ENCODE measurements at places on chromosomes 13 and 19.

- no peak for DNase-seq
Observed at GRCh38 chr19:18396471-18397241, 766 bp downstream of the LRRC25 start.

- no peak for DNase-seq
Observed at GRCh38 chr13:94481941-94482340, 2.5 kb upstream of the DCT start.

- no peak for DNase-seq
Observed at GRCh38 chr13:59747529-59747928, 416.2 kb downstream of the DIAPH3 start.

DNA sequence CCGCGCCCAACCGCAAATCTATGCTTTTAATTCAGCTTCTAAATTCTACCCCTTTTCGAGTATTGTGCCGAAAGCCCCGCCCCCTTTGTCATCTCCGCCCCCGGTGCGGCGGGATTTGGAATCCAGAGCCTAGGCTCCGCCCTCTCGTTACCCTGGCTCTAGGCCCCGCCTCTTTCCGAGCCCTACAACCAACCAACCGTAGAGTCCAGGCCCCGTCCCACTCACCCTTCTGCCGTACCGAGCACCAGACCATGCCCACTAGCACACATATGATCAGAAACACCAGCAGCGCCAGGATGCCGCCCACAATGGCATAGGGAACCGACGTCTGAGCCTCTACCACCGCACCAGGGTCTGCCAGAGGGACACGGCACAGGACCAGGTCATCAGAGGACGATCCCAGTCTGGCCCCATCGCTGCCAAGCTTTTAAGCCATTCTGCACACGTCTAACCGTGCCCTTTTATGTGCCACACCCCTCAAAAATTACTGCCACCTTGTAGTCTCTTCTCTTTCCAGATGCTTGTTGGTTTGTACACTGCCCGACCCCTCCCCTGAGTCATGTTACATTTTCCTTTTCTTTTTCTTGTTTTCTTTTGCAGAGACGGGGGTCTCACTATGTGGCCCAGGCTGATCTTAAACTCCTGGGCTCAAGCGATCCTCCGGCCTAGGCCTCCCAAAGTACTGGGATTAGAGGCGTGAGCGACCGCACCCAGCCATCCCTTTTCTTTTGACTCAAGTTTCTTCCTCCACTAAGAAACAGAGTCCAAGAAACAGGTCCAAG is 4.7 kb upstream of the ZNF428 start:
- no peak for DNase-seq

GRCh38 chr13:44159633-44160279 is 213.9 kb upstream of the SERP2 start:
- DNase-seq, result no peak

GRCh38 chr19:11995174-11995573 is 30.3 kb downstream of the ZNF763 start:
- DNase-seq, result no peak

DNA sequence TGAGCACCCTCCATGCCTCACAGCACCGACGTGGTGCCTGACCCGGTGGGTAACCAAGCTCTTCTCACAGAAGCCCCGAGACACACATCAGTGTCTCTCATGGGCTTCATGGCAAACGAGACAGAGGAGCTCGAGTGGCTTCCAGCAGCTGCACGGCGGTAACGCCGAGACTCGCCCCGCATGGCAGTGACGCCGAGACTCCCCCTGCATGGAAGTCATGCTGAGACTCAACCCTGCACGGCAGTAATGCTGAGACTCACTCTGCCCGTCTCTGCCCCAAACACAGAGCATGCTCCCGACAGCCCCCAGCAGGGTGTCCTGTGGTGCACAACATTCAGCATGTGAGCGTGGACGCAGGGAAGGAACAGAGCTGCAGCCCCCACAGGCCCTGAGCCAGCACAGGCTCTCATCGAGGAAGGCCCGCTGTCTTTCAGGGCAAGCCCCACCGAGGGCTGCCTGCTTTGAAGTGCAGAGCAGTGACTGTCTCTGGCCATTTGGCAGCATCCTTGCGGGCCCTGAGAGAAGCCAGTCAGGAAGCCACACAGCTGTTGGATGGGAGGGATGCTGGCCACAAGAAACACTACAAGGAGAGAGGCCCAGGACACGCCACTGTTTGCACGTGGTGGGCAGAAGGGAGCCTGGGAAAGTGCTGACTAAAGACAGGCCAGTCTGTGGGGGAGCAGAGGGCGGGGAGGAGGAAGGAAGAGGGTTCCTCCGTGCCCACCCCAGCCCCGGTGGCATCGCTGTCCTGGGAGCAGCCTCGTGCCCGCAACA is 9.5 kb downstream of the GAS6 start:
- DNase-seq, result peak; percentile 39

DNA sequence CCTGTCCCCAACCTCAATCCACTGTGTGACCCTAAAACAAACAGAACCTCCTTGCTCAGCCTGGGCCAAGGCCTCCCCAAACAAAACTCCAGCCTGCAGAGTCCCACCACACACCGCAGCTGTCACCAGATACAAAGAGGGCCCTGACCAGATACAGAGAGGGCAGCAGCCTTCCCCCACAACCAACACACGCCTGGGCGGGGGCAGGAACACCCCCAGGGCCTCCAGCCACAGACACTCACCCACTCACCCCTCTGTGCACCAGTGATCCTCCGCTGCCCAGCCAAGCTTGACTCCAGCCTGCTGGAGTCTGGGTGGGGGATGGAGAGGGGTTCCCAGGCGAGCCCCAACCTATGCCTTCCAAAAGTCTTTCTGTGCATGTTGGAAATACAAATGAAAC is 5.9 kb upstream of the CIRBP start:
- DNase-seq, result no peak

GRCh38 chr19:45717983-45718650 is 12.6 kb downstream of the FBXO46 start:
- DNase-seq, result no peak

DNA sequence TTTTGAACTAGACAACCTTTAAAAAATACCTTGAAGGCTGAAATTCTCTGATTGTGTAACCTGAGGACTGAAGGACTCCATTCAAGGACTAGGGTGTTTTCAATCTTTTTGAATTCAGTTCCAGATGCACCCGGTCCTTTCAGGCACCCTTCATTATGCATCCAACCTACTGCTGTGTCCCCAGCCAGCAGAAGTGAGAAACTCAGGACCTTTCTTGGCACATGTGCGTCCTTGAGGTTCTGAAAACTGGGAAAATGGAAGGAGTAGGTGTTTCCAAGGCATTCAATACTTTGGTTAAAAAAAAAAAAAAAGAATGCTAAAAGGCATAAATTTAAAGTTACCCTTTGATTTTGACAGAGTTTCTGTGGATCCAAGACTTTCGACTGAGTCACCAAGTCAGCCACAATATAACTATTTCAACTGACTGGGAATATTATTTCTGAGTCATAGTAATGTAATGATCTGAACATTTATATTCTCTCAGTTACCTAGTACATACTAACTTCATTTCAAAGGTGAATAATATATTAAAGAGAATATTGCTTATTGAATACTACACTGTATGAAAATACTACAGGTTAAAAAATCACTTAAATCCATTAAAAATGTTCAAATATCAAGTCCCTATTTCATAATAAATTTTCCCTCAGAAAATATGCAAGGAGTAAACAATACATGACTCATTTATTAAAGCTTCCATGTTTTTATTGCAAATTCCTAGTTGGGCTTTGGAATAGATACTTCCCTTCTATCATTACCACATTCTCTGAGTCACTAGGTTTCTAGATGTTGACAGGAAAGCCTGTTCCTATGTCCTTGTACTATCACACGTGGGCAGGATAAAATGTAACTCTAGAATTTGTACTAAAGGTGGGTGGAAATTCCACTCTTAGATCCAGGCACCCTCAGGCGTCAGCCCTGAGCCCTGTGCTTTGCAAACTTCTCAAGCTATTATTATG is 2.4 kb upstream of the ITGBL1 start:
- DNase-seq, result no peak

DNA sequence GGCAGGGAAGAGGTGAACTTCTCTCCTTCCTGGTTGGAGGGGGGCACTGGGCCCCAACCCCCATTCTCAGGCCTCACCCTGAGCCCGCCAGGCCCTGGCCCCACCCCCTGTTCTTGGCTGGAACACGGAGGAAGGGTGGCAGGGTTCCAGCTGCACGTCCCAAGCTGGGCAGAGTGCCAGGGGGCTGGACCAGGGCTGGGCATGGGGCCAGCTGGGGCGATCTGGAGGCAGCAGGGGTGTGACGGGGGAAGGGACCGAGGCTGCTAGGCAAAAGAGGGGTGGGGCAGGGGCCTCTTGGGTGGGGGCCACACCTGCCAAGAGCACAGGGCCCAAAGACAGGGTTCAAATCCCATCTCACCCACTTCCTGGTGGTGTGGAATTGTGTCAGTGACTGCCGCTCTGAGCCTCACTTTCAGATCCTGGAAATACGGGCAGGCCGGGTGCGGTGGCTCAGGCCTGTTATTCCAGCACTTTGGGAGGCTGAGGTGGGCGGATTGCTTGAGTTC is 2.2 kb downstream of the HIF3A start:
- DNase-seq, result peak; percentile 98

- DNase-seq, result no peak
Observed at GRCh38 chr19:461721-462551, 1.1 kb upstream of the SHC2 start.

GRCh38 chr19:10334588-10335351 is 1.4 kb upstream of the RAVER1 start:
- DNase-seq, result peak; percentile 97

DNA sequence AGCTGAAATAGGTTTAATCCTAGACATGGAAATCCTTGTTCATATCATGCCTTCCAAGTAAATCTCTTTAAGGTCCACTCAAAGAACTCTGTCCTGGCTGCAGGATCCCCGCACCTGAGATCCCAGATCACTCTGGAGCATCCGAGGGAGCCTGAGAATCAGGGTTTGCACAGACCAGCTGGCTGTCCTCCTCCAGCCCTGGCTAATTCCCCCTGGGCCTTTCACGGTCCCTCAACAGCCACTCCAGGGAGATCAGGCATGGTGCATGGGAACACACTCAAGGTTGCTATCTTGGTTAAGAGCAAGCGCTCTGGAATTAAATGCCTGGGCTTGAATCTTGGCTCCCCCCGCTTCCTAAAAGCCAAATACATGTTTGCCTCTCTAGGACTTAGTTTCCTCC is 130.8 kb downstream of the IRS2 start:
- no peak for DNase-seq

GRCh38 chr13:37127691-37128241 is 22.3 kb upstream of the CSNK1A1L start:
- DNase-seq, result peak; percentile 27

GRCh38 chr13:95588721-95589120 is 36.2 kb downstream of the CLDN10 start:
- no peak for DNase-seq

DNA sequence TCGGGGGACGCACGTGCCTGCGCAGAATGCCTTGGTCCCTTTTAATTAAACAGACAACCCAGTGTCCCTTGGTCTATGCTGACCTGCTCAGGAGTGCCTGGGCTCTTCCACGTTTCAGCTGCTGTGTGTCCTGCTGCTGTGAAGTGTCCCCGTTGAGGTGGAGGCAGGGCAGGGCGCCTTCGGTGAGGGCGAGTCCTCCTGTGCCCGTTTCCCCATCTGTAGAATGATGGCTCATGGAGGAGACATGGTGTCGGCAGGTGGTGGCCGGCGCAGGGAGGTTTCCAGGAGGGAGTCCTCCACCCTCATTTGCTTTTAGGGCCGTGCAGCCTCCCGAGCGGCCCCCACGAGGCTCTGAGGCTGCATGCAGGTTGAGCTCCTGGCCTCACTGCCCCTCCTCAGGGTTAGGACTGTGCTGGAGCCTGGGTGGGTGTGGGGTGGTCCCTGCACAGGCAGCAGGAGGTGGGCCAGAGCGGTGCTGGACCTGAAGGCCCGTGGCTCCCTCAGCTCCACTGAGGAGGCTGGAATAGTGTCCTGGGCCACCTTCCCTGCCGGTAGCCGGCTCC is 8.8 kb downstream of the STK11 start:
- no peak for DNase-seq

- no peak for DNase-seq
Observed at GRCh38 chr19:41299046-41299754, 10.8 kb upstream of the CCDC97 start.

GRCh38 chr19:45553464-45553863 is 31.1 kb downstream of the OPA3 start:
- no peak for DNase-seq

DNA sequence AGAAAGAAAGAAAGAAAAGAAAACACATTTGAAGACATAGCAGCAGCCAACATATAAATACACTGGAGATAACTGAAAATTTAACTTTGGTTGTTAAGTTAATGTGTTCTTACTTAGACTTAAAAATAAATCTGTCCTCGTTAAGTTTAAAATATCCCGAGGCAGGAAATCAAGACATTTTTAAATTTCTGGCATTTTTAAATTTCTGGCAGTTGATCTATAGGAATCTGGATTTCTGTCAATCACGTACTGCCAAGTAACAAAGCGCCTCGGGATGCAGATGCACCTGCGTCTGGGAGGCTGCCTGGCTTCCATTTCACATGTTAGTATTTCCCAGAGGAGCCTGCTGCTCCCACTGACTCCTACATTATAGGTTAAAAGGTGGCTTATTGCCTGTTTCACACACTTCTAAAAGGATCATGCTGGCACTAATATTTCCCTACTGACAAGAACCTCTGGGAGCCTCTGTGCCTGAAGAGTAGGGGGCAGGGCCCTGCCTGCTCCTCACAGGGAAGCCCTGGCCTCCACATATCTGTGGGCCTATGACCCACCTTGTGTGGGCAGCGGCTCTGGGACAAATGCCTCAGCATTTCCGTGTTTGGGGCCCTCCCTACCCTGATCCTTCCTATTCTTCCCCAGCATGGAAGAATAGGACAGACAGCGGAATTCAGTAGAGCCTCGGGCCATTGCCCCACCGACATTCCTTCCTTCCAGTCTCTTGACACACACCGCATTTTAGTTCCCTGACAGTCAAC is 62.8 kb upstream of the ATP12A start:
- DNase-seq, result no peak

GRCh38 chr13:103243495-103243894 is 177.3 kb upstream of the SLC10A2 start:
- DNase-seq, result no peak

- DNase-seq, result no peak
Observed at GRCh38 chr19:32196690-32197420, 148.6 kb upstream of the ZNF507 start.

GRCh38 chr19:1752757-1753728 is at the start of gene ONECUT3:
ONECUT3 (plus strand) TSS chr19:1753506; CDS start chr19:1753663, 157 bp downstream.
- no peak for DNase-seq

DNA sequence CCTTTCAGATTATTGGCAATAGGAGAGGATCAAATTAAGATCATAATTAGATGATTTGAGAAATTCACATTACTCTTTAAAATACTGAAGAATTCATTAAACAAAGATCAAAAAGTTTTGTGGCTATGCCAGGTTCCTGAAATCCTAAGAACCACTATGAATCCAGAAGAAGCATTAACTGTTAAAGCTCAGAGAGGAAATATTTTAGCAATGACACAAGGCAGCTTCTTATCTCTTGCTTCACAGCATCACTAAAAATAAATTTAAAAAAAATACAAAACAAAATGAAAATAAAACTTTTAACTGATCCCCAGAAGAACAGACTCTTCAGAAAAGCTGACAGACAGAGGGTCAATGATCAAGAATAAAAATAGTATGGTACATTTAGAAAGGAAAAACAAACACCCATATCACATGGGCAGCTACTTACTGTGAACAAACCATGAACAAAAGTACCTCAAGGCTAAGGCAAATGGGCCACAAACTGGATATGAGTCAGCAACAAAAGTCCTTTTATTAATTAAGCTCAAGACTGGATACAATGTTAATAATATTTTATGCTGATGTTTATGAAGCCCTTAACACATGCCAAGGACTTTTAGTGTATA is 19.6 kb downstream of the RNF6 start:
- DNase-seq, result peak; percentile 45
